MM.1S (cell line): ENCODE measurements at places on chromosomes 4 and X.
A peak's percentile ranks its signal among the peaks of the same experiment; 100 is the strongest.

- DNase-seq = no peak
Measured at GRCh38 chrX:40103565-40104323, 6.0 kb upstream of the BCOR start.

DNA sequence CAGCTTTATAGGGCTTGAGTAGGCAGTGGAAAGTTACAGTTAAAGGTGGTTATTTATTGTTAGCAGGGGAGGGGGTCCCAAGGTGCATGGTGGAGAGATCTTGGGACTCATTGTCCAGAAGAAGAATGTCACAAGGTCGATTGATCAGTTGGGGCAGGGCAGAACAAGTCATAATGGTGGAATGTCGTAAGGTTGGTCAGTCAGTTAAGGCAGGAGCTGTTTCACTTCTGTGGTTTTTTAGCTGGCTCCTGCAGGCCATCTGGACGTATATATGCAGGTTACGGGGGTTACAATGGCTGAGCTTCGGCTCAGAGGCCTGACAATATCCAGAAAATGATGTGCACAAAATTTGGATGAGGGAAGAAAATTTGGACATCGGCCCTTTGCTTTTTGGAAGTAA, 7.1 kb downstream of the OFD1 start:
- no peak for DNase-seq

DNA sequence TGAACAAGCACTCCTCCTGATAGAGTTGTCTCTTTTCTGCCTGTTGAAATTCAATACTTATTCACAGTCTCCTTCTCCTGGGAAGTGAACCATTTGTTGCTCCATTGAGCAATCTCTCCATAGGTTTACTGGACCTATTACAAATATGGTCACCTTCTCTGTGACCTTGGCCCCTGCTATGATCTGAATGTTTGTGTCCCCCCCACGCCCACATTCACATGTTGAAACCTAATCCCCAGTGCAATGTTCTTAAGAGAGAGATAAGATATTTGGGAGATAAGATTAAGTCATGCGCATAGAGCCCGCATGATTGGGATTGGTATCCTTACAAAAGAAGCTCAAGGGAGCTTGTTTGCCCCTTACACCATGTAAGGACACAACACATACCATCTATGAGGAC, 54.1 kb upstream of the GABRE start:
- DNase-seq = no peak

DNA sequence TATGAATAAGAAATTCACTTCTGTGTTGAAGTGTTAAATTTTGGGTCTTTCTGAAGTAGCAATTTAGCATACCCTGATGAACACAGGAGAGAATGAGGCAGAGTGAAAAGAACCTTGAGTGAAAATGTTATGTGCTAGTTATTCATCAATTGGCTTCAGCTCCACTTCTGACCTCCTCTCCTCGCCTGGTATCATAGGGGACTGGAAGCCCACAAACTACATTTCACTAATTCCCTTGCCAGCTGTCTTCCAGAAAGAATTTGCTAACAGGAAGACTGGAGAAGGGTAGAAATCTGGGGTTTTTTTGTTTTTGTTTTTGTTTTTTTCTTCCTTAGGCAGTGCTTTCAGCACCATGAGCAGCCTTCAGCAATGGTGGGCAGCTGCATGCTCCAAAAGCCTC, 5.5 kb upstream of the DAPP1 start:
- DNase-seq = no peak

DNA sequence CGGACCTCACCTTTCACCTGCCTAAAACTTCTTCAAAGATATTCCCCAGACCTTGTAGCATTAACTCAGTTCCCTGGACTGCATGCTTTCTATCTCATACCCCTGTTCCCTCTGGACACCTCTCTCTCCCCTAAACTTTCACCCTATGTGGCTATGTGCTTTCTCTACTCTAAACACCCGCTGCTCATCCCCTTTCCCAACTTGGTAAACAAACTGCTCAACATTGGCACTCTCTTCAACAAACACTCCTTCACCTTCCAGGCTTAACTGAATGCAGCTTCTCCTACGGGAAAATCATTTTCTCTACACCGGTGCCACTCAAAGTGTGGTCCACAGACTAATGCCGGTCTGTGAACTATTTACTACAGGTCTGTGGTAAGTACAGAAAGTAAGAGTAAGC, 19.9 kb downstream of the PHF8 start:
- DNase-seq = no peak

DNA sequence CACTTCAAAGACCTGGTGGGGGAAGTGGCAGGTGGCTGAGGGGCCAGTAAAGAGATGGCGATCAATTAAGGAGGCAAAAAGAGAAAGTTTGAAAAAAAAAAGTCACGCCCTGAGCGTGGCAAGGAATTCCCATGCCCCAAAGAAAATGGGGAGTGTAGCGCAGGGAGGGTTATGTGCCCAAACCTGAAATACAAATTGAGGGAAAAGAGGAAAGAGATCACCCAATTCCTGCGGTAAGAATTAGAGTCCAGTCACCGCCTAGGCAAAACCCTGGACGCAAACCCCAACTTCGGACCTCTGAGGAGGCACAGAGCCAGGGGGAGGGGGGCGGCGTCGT, 595 bp downstream of the ENOX2 start:
- DNase-seq = no peak

- no peak for DNase-seq
Measured at GRCh38 chrX:129813662-129814368, 29.9 kb downstream of the ZDHHC9 start.

DNA sequence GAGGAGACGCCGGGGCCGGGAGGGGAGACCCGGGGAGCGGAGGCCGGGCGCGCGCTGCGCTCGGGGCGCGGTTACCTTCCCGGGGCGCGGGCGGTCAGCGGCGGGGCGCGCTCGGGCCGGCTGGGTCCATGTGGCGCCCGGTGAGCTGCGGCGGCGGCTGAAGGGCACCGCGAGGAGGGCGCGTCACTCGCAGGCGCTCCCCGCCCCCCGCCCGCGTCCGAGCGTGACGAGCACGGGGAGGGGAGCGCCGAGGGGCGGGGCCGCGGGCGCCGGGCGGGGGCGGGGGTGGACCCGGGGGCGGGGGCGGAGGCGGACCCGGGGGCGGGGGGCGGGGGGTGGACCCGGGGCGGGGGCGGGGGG, at the start of gene CPLX1:
Gene CPLX1, minus strand, starts transcription at position 159 of the 360 bp plus-strand sequence. CDS start 1,607 bp downstream, outside the sequence.
- no peak for DNase-seq

- DNase-seq = no peak
Measured at GRCh38 chr4:34422472-34423175, 1821.7 kb downstream of the ARAP2 start.

GRCh38 chr4:40840985-40841571, 91.3 kb downstream of the NSUN7 start:
- DNase-seq = peak; percentile 90

- no peak for DNase-seq
Measured at GRCh38 chr4:39037491-39037825, 5.2 kb upstream of the TMEM156 start.

GRCh38 chr4:2338754-2339457, 77.0 kb upstream of the MXD4 start:
- DNase-seq = no peak

GRCh38 chrX:133916984-133917722, 68.2 kb downstream of the GPC3 start:
- DNase-seq = no peak

DNA sequence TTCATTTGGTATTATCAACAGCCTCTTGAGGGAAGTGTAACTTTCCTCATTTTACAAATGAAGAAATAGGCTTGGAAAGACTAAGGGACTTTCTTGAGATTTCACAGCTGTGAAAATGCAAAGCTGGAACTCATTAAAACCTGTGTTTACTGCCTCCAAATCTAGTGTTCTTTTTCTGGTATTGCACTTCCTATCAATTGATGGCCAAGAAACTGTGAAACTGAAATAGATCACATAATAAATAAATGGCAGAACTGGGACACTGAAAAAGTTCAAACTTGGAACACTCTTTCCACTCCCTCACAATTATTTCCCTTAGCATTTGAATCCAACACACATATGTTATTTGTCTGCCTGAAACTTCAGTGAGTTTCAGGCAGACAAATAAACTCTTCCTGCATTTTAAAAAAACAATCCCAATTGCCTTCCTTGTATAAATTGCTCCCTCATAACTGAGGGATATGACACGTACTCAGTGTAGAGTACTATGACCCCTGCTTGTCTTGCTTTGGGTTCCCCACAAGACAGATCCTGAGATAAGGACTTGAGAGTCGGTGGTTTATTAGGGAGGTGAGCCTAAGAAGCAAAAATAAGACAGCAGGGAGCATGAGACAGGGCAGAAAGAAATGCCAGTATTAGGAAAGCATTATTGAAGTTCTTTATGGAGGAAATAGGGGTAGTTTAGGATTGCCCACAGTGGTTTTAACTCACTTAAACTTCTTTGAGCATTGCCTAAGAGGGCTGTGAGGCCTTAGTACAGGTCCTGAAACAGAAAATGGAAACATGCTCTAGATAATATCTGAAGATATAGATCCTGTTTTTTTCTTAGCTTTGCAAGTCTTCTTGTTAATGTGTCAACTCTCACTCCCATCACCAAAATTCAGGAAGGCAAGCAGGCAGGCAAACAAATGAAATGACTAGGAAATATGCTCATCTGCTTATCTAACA, 33.9 kb downstream of the RTL3 start:
- DNase-seq = no peak

DNA sequence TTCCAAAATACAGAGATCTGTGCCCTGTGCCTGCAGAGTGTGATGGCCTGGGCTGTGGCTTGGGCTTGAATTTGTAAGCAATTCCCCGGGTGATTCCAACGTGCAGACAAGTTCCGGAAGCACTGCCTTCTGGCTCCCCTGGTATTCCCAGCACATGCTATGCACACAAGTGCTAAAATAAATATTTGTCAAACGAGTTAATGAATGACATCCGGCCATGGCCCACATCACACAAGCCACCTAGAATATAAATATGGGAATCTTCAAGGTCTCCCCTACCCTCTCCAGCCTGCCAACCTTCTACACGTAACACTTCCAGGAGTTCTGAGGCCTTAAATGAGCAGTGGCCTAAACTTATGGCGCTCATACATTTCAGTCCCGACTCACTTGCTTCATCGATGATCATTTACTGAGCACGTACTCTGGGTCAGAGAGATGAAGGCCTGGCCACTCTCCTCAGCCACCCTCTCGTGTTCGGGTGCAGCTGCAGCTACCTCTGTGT, 21.3 kb downstream of the DCTD start:
- no peak for DNase-seq

DNA sequence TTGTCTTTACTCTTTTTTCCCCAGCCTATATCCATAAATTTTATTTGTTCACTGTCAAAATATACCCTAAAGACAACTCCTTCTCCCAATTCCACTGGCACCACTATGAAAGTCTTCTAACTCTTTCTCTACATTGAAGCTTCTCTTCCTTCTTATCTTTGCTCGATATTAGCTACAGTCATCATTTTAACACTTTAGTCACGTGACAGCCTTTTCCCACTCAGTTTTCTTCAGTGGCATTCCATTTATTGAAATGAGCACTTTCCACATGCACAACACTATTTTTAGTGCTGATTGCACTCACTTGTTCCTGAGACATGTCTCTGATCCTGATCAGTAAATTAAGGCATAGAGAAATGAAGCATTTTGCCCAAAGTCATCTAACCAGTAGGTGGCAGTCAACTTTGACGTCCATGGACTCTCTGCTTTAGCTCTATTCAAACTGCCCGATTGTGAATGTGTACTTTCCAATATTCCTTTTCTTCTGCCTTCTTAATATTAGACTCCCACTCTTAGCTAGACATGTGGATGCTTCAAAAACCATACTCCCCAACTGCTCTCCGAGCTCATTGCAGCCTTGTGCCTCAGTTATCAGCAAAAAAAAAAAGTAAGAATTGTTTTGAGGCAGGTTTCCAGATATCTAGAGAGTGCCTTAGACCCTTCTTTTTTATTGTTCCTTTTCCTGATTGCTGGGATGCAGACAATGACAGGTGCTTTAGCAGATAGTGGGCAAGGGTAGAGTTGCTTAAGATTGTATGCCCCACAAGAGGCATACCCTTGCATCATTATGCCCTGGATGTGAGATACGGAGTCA, 394.4 kb upstream of the ADGRL3 start:
- DNase-seq = peak; percentile 63
